GM19239 (cell line): ENCODE measurements at places on chromosomes 4 and X.

GRCh38 chrX:13432414-13433297 lies 112.8 kb upstream of the ATXN3L start:
- no peak for DNase-seq

DNA sequence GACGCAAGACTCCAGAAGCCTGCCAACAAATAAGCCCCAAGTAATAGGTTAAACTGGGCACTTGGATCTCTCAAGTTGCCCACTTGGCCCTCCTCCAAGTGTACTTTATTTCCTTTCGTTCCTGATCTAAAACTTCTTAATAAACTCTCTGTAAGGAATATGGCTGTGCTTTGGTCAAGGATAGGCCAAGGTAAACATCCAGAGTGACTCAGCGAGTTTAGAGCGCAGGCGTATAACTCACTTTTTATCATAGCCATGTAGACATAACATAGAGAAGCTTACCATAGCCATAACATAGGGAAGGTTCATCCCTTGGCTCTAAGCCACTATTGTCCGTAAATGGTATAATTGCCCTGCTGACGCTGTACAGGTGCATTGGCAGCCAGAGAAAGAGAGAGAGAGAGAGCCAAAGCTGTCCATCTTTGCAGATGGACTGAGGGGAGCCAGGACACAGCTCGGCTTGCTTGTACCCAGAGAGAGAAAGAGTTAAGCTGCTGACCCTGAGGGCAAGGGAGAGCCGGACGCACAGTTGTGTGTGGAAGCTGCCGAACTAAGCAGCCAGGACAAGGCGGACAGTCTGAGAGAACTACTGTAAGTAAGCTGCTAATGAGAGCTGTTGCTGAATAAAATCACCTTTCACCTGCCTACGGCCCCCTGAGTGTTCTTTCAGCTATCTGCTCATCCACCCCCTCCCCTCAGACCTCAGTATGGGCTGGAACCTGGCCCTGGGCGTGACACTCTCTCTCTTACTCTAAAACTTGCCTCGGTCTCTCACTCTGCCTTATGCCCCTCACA lies 1.8 kb downstream of the TLR1 start:
- DNase-seq = no peak

DNA sequence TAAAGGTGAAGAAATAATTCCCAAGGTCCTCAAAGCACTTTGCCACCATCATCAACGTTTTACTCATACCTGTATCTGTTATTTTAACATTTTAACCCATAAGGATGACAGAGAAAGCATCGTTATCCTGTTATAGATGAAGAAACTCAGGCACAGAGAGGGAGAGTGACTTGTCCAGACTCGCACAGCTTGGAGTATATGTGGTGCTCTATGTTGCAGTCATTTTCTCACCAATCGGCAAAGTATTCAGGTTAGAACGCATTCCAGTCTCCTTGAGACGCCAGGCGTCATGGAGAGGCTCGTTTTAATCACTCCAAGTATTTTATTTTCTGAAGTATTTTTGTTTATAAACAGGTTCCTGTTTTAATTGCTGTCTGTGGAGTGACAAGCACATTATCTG lies 73.5 kb downstream of the IRF2 start:
- DNase-seq = no peak

- no peak for DNase-seq
Observed at GRCh38 chr4:163556650-163557391, 62.3 kb downstream of the TMA16 start.

GRCh38 chrX:112545051-112545450 lies 134.7 kb downstream of the LHFPL1 start:
- no peak for DNase-seq

GRCh38 chrX:7110821-7111276 lies 36.7 kb upstream of the STS start:
- DNase-seq = no peak

GRCh38 chrX:124333862-124334261 lies 1.4 kb downstream of the TEX13D start:
- no peak for DNase-seq
